Central memory CD8-positive, alpha-beta T cell (primary cell): ENCODE measurements at places on chromosomes 2 and 18.

DNA sequence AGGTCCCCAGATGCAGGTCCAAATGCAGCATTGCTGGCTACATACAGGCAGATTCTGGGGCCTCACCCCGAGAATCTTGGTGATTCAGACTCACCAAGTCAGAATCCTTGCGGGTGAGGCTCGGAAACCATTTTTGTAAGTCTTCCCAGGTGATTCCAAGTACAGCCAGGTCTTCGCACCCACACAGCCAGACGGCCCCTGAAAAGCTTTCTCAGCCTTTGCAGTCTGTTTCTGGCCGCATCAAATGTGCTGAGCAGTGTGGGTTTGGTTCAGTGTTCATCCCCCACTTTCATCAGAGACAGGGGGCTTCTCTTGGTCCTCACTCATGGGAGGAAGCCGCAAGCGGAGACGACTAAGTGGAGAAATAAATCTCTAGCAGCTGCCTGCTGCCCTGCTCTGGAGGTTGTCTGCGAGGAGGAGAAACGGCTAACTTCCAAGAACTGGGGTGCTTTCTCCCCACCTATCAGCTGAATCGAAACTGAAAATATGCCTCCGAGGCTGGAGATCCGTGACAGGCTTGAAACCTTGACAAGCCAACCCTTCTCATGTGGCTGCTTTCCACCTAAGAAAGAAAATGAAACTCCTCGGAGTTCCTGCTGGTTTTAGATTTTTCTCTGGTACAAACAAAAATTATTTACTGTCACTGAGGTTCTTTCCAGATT lies 8.9 kb upstream of the TMEM185B start:
- peak; percentile 31 for DNase-seq

DNA sequence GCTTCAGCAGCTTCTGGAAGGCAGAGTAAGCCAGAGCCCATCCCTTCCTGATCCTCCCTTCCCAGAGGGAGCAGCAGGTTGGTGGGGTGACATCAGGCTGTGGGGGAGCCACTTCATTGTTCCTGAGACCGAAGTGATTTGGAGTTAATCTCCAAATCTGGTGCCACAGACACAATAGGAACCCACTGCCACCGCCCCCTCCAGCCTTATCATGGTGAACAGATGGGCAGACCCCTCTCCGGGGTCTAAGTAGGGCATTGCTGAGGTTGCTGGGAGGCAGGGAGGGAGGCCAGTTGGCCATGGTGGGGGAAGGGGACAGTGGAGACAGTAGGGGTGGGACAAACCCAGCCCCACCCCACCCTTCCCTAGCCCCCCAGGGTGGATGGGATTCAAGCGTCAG lies 25.6 kb upstream of the SLC35F6 start:
- DNase-seq: no peak

DNA sequence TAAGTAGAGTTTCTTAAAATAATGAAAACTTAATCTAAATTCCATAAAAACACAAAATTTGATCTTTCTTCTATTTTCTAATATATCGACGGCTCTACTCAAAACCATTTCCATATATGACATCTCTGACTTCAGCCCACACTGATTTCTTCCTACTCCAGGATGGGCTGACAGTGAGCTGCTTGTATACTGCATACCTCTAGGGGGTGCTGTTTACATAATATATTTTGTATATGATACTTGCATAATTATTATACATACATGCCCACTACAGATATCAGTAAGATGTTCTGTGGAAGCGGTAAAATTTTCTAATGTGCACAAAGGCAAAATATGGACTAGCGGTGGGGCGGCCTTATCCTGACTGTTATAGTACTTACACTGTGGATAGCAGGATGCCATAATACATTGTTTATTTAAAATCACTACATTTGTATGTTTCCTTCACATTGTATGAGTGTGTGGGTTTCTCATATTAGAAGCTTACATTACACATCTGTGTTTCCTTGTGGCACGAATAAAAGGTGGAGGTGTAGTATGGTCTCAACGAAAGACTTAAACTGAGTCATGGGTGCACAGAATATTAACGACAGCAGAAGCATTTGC lies 66.1 kb upstream of the NXPH2 start:
- DNase-seq: no peak

DNA sequence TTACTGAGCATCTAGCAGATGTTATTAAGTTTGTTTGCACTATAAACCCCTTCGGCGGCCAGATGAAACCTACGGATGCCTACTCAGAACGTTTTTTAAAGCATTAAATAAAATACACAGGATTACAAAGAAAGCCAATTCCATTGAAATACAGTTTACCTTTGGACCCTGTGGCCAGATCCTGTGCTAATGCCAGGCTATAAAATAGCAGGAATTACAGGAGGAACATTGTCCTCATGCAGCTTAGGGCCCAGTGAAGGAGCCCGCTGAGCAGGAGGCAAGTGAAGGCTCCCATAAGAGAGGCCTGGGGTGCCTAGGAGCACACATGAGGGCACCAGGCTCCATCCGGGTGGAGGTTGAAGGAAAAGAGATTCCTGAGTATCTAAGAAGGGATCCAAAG lies 310.4 kb downstream of the MTX2 start:
- DNase-seq: no peak

GRCh38 chr2:147867050-147867449 lies 22.2 kb downstream of the ACVR2A start:
- no peak for DNase-seq

- no peak for DNase-seq
These were observed 2.2 kb downstream of the ONECUT2 start for GRCh38 chr18:57437402-57437765.

DNA sequence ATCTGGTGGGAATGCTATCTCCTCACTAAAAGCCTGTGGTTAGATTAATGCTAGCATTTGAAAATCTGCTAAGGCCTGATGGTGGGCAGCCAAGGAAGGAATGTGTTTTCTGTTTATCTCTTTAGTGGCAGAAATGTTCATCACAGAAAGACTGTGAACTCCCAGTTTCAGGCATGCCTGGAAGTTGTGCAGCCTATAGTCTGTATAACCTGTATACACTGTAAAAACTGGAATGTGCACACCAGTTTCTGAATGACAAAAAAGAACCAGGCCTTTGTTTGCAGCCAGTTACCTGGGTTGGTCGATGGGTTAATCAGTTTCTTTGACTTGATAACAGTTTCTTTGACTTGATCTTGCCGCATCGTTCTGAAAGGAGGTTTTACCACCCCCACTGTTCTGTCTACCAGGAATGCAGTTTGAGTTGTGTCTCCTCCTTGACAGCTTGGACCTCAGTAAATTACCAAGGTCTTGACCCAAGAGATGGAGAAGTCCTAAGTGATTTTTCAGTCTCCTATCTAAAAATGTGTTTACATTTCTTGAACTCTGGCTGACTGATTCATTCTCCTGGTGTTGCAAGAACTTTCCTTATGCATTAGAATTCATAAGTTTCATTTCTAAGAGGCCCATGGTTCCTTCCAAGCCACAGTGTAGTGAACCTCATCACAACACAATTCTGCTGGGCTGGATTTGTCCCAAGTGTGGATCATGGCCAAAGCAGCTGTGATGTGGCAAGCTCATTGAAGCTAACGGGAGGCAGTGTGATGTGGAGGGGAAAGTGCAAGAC lies 62.2 kb downstream of the KIAA2012 start:
- no peak for DNase-seq

DNA sequence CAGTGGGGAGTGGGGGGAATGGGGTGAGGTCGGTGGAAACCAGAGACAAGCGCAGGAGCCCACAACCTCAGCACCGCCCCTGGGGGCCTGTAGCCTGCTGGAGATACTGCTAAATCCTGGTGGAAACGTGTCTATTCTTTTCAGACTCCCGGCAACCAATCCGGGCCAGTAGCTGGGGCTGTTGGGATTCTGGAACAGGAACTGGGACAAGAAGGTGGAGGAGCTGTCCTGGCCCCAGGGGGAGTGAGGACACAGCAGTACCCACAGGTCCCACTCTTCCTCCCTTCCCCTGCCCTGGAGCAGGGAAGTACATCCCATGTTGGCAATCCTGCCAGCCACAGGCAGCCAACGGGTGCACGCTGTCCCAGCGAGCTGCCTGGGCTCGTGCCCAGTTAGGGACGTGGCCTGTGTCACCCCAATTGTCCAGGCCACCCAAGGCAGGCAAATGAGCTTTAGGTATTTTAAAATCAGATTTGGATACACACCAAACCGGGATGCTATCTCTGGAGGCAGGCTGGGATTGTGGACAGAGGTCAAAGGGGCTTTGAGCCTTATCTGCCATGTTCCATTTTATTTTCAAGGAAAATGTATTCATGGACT lies 51.8 kb downstream of the HS1BP3 start:
- DNase-seq: no peak

GRCh38 chr2:64238799-64239198 lies 94.6 kb upstream of the PELI1 start:
- no peak for DNase-seq

DNA sequence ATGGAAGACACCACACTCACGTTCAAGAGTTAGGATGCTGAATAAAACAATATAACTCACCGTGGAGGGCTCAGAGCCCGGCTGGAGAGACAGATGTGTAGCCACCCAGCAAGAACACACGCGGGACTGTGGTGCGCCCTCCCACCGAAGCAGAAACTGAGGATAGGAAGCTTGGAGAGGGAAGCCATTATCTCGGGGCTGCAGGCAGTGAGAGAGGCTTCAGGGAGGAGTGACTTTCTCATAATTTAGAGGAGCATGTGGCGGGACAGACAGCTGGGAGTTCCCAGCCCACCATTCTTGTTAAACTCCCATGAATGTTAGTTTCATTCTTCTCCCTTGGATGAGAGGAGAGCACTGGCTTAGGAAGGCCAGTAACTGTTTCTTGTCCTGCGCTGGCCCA lies 96.4 kb downstream of the MAPRE2 start:
- DNase-seq: no peak

DNA sequence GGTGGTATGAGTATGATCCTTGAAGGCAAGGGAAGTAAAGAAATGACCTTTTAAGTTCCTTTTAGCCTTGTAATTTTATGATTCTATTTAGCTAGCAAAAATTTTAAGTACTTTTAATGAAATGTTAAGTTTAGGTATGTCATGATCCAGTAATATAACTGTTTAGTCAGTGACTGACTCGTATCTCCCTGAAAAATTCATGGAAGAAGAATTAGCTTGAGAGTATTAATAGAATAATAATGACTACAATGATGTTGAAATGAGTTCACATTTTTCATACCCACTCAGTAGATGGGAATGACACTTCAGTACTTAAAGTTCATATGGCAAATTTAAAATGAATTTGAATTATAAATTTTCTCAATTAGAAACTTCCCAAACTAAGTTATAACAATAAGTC lies 14.6 kb downstream of the RAB3GAP1 start:
- no peak for DNase-seq

DNA sequence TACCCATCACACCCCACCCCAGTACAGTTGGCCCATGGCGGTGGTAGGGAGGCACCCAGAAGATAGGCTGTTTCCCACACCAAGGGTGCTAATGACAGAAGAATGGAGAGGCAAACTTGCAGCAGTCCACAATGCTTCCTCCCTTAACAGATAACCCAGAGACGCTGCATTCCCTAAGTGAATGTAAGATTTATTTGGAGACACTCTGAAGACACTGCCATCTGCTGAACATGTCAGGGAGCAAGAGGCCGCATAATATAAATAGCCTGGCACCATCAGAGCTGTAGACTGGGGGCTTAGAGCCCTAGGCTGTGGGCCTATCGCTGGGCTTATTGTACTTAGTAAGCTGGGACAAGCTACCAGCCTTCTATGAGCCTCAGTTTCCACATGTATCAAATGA lies 2.2 kb upstream of the IWS1 start:
- DNase-seq: no peak

GRCh38 chr18:78972385-78972918 lies 7.2 kb upstream of the SALL3 start:
- no peak for DNase-seq

GRCh38 chr2:30847329-30847728 lies 40.1 kb upstream of the CAPN13 start:
- no peak for DNase-seq

DNA sequence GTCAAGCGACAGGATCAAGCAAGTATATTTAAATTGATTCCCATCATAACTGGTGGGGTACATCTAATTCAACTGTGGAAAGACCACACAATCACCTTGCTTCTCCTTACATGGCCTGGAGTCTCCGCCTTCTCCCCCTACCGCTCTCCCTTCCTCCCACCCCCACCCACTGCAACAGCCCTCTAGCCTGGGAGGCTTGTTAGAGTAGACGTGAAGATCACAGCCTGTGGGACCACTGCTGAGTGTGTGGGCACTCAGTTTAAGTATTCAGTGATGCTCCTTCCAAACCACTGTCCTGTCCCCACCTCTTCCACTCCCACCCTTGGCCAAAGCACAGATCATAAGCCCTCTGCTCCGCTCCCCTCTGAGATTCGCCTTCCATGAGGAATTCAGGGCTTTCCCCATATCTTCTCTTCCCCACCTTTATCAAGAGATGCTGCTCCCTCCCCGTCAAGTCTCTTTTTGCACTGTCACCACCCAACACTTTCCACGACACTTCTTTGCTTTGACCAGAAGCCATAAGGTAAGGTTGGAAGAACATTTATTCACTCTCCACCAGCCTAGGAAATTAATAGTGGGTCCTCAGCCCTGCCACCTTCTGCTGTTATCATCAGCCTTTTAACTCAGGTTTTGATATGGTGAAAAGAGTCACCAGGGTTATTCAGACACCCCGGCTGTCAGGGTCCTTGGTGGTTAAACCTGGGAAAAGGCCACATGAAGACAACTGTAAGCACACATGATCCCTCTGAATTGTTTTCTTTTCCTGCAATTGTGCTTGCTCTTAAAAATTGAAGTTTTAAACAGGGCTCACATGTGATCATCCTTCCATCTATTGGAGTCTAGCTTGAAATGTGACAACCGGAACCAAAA lies 1.7 kb downstream of the METTL4 start:
- DNase-seq: no peak

GRCh38 chr2:128276878-128277675 lies 41.6 kb downstream of the HS6ST1 start:
- DNase-seq: no peak

GRCh38 chr18:3329872-3330271 lies 67.9 kb downstream of the MYL12B start:
- no peak for DNase-seq

- no peak for DNase-seq
These were observed 185.9 kb upstream of the SLC39A10 start for GRCh38 chr2:195471163-195471562.

- no peak for DNase-seq
These were observed 79.6 kb upstream of the CREB1 start for GRCh38 chr2:207450186-207450585.

DNA sequence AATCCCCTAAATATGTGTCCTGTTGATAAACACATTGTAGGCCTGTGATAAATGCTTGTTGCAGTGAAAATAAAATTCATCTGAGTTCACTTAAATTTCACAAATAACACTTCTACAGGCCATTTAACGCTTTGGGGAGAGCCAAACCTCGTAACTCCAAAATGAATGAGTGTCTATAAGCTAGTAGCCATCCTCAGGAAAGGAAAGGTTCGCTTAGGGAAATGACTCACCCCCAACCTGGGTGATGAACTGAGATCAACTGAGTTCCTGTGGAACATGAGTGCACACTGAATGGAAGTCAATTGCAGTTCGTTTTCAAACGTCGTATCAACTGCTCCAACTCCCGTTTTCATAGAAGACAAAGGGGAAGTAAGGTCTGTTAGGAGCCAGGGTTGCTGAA lies 527.6 kb upstream of the ID2 start:
- DNase-seq: no peak
